Left kidney (tissue), 8 donors: ENCODE measurements at places on chromosomes 2 and 18.
A peak's percentile ranks its signal among the peaks of the same experiment; 100 is the strongest.

DNA sequence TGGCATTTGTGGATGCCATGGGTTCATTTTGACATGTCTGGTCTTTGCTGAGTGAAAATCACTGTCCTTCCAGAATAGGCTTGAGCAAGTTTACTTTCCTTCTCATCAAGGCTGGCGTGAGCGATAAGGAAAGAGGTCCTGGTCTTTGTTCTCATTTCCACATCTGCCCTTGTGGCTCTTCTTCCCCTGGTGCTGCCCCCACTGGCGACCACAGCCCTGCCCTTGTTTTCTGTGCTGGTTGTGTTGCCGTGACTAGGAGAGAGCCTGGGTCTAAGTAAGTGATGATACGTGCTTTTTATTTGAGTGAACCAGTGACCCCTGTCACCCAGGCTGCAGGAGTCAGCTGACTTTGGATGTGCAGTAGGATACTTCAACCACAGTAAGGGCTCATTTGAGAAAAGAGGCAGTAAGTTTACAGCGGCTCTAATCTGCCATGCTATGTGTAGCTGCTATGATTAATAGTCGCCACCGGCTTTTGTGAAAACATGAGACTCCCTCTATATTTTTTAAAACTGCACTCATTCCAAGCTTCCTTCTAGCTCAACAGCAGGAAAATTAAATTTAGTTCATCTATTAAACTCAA is 441.7 kb downstream of the RNF144A start:
- DNase-seq, result no peak

DNA sequence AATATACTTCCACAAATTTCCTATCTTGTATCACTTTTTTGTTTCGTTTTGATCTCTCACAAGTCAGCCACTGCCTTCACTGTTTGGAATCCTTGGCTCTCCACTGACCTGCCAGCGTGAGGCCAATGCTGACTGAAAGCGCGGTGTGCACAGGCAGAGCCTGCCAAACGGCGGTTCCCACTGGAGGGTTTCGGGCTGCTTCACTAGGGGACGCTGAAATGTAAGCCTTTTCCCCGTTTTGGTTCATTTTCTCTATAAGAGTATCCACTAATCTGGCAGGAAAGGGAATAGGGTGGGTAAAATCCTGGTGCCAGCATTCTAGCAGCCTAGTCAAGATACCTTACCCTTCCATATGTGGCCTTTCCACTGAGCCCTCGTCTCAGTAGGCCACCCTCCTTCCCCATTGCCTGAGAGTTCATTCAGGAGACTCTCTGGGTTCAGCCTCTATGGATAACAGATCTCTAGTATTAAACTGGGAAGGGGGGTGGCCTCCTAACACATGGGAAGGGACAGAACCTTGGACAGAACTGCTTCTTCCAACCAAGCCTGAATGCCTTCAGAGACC is 91.5 kb downstream of the DYM start:
- DNase-seq, result no peak

GRCh38 chr2:33122726-33123125 is 176.0 kb downstream of the LTBP1 start:
- DNase-seq, result no peak

- DNase-seq, result no peak
Observed at GRCh38 chr2:156343096-156343939, 10.8 kb upstream of the NR4A2 start.

- no peak for DNase-seq
Observed at GRCh38 chr2:169137924-169138323, 68.6 kb downstream of the DHRS9 start.

DNA sequence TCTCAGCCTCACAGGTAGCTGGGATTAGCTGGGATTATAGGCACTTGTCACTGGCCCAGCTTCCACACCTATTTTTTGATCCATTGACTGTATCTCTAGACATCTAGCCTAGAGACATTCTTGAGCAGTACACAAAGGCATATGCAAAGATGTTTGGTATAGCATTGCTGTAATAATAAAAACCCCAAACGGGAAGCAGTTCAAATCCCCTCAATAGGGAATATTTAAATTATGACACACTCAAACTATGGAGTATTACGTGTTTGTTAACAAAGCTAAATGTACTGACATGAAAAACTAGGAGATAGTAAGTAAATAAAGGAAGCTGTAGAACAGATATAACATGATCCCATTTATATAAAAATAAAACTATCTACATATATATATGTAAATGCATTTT is 27.7 kb downstream of the DOK1 start:
- DNase-seq, result no peak

DNA sequence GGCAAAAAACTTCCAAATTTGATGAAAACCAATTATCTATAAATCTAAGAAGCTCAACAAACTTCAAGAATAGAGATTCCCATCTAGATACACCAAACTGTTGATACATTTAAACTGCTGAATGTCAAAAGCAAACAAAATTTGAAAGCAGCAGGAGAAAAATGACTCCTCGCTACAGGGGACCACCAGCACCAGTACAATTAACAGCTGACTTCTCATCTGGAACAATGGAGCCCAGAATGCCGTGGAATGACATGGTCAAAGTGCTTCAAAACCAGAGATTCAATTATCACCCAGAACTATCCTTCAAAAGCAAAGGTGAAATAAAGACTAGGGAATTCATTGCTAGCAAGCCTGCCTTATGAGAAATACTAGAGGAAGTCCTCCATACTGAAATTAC is 11.6 kb downstream of the SRSF7 start:
- DNase-seq, result no peak

DNA sequence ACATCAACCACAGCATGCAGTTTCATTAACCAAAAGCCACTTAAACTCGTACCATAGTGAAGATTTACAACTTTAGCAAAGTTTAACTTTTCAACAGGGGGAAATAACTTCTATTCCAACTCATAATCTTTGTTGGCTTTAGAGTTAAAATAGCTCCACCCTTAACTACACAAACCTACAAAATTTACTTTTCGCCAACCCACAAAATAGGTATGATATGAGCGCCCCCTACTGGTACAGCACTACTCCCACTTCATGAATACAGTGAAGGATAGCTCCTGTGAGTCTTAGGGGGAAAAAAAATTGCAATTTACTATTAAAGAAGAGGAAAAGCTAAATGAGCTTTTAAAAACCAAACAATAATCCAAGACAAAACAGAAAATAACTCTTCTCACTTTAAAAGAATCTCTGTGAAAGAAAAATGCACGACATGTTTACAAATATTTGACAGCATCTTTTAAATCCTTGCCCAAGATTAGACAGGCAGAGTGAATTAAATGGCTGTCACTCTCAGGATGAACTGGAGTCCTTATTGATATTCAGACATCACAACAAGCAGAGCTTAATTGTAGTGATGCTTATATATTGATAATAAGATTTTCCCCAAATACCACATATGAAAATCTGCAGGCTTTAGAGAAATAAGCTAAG is 32.2 kb downstream of the TMEFF2 start:
- DNase-seq, result peak; percentile 76

- no peak for DNase-seq
Observed at GRCh38 chr2:237116431-237116830, 30.7 kb downstream of the COPS8 start.

DNA sequence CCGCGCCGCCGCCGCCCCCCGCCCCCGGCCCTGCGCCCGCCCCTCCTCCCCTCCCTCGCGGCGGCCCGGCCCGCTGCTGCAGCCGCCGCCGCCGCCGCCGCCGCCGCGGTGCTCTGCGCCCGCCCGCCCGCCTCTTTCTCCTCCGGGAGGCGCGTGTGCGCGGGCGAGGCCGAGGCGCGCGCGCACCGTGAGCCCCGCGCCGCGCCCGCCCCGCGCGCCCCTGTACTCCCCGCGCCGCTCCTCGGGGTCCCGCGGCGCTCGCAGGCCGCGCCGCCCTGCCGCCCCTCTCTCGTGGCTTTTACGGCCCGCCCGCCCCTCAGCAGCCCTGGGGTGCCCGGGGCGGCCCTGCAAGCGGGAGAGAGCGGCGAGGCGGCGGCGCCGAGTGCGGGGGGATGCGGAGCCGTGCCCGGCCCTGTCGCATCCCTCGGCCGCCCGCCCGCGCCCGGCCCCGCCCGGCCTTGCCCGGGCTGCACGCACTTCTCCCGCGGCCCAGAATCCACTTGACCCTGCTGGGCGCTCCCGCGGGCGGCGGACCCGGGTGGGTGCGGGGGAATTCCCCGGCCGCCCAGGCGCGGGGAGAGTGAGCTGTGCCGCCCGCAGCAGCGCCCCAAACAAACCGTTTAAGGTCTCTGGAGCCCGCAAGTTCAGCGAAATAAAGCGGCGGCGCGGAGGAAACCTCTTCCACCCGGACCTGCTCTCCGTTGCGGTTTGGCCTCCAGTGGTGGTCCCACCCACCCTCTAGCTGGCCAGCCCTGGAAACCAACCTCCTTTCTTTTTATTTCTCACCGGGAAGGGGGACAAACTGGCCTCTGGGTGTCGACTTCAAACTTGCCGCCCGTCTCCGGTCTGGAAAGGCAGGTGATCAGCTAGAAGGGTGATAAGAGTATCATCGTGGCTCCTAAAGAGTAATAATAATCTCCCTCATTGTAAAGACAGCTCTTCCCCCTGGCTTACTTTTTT is 37.4 kb downstream of the AFF3 start:
- DNase-seq, result peak; percentile 34

GRCh38 chr2:222728621-222729020 is 57.2 kb downstream of the MOGAT1 start:
- DNase-seq, result no peak

GRCh38 chr2:230069402-230069801 is 678 bp upstream of the SLC16A14 start:
- no peak for DNase-seq

DNA sequence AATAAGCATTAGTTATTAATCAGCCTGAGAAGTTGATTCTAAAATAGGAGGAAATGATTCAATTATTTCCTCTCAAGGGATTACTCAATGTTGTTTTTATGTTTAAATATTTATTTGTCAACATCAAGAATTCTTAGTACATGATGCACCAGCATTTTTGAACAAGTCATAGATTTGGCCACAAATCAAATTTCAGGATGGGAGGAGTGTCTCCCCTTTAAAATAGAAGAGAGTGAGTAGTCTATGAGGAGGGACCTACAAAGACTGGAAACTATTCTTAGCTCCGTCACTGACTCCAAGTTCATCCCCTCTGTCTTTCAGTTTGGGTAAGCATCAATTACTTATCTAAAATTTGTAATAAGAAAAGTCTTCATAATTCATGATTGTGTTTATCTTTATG is 18.6 kb upstream of the IL18R1 start:
- no peak for DNase-seq

- no peak for DNase-seq
Observed at GRCh38 chr2:140580532-140581151, 1550.2 kb downstream of the LRP1B start.

DNA sequence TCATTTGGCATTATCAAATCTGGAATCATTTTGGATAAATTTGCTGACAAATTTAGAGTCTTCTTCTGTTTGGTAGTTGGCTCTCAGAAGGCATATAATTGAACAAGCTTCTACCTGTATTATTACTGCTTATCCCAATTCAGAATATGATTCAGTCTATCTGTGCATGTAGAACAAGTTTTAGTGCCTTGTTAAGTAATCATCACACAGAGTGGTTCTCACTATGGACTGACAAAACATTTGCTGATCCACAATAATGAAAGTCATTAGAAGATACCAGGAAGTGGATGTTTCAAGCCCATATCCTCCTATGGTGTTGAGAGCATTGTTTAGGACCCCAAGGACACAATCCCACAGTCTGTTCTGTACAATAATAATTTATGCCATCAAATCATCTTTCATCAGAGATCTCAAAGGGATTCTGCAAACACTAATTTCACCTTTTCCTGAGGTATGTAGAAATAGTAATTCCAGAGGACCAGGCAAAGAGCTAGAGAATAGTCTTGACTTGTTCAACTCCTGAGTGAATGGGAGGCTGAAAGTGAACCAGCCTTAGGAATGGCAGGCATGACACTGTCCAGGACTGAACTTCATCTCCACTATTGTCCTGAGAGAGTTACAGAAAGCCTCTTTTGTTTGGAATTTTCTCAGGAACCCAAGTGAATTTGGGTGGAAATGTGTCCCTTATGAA is 29.6 kb upstream of the DSC1 start:
- DNase-seq, result no peak

DNA sequence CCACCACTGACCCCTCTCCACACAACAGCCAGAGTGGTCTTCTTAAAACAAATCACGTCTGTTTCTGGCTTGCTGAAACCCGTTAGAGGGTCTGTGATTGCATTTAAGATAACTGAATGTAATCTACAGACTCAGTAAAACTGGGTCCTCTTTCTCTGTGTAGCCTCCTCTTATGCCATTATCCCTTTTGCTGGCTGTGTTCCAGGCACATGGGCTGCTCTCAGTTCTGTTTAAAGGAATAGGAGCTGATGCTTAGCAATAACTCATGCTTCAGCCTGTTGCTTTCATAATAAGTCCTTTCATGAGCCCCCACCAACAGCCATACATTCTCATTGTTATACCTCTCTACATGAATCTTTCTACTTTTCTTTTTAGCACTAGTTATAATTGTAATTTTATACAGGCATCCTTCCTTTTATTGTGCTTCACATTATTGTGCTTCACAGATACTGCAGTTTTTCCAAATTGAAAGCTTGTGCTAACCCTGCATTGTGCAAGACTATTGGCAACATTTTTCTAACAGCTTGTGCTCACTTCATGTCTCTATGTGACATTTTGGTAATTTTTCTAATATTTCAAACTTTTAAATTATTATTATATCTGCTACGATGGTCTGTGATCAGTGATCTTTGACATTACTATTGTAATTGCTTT is 782.6 kb downstream of the MBD2 start:
- DNase-seq, result no peak

GRCh38 chr2:7007846-7008741 is 90.9 kb downstream of the RNF144A start:
- no peak for DNase-seq

DNA sequence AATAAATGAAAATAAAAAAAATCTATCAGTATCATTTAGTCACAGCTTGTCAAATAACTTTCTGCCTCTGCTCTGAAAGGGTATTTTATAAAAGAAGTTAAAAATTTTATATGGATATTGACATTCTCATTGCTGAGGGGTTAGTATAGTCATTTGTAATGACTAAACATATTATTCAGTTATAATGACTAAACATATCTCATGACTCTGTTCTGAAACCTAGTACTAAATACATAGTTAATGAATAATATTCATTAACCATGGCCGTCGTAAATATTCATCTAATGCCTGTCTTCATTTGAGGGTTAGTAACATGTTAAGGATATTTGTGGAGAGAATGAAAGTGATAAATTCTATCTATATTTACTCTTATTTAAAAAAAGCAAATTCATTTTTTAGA is 69.1 kb upstream of the MAP4K3 start:
- DNase-seq, result no peak

GRCh38 chr18:44715842-44716241 is 35.2 kb downstream of the SETBP1 start:
- DNase-seq, result no peak

- no peak for DNase-seq
Observed at GRCh38 chr2:95023222-95023597, 2.3 kb upstream of the MAL start.

- no peak for DNase-seq
Observed at GRCh38 chr2:197799068-197799467, 5.3 kb upstream of the PLCL1 start.
